Stimulated activated CD4-positive, alpha-beta T cell treated with anti-CD3 and anti-CD28 coated beads, Interleukin-15, amount 100 ng/mL, for 48 hours (primary cell): ENCODE measurements at places on chromosomes 2 and 18.

- no peak for DNase-seq
These were observed at the start of gene MOGAT1 for GRCh38 chr2:222671259-222672067. TSS of gene MOGAT1 (plus strand) at chr2:222671658. CDS start at chr2:222671786, 128 bp downstream.

- no peak for DNase-seq
These were observed 7.1 kb downstream of the NFE2L2 start for GRCh38 chr2:177257471-177257870.

DNA sequence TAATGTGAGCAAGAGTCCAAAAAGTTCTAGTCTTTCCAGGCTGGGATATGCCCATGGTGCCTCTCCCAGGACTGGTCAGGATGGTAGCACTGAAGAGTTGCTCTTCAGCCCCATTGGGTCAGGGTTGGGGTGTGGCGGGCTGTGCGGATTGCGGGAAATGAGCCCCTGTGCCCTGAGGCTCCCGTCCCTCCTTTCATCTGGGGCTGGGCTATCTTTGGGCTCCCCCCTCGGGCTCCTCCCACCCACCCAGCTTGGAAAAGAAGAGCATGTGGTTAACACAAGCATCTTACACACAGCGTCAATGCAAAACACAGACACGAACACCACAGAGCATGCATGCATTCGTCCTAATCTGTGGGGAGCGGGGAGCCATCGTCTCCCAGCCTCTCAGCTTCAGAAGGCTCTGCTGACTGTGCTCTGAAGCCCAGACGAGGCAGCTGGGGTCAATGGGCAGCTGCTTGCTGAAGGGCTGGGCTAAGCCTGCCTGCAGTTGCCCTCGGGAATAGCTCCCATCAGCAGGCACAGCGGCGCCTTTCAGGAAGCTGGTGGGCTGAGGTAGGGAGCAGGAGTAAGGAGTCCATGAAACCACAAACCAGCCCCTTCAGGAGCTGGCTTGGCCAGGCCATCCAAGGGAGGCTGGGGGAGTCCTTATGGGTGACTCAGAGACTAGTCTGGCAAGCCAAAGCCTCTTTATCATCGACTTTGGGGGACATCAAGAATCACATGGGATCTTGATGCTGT lies 112.9 kb downstream of the CLIP4 start:
- no peak for DNase-seq

- no peak for DNase-seq
These were observed 119.8 kb downstream of the PRKCE start for GRCh38 chr2:45771261-45771660.

DNA sequence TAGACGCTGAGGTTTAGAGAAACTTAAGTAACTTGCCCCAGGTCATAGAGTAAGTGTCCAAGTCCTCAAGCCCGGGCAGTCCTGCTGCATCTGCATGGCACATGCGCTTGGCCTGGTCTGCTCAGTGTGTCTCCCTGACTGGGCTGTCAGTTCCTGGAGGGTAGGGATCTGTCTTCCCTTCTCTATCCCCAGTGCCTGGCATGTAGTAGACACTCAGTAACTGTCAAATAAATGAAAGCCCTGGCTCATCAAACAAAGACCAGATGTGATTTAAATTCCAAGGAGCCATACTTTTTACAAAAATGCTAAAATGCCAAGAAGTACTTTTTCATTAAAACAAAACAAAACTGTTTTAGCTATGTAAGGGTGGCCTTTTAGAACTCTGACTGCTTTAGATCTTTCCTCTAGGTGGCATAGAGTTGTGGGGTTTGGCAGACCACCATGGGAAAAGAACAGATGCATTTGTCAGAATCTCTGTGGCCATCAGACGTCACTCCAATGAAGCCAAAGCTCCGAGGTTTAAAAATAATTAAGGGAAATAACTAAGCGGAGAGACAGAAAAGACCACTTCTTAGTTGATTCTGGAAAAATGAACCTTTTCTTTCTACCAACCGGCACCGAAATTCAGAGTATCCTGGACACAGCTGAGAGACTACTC lies 34.0 kb downstream of the EPAS1 start:
- no peak for DNase-seq
